ENCODE measurements at places on chromosomes 13 and 19. TPM values are rescaled to one million over a fixed set of nuclear protein-coding genes. Genes with fewer than 3 reads are reported as not detected.

Gene LHB
- not detected for polyA plus RNA-seq

GRCh38 chr13:110640591-110641029 is 25.3 kb downstream of the NAXD start:
- no peak for DNase-seq

GRCh38 chr13:85243831-85244230 is 555.4 kb downstream of the SLITRK6 start:
- no peak for DNase-seq

Gene ZNF285
- polyA plus RNA-seq: 11.4 TPM

DNA sequence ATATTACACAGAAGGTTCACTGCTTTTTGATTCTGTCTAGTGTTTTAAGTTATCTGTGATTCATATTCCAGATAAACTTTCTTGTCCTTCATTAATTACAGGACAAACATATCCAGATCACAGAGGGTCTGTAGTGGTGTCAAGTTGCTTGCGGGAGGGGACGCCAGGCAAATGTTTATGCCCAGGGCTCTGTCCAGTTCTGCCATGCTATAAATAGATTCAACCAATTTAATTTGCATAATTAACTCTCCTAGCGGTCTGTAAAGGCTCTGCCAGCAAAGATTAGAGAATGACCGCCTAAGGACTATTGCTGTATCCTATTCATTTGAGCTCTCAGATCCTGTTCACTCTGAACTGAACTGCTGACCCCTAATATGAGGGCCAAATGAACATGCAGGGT is 59.7 kb upstream of the TRPC4 start:
- no peak for DNase-seq

Gene KIR2DL4
- not detected for polyA plus RNA-seq

Gene HS6ST3
- 5.4 TPM for polyA plus RNA-seq

DNA sequence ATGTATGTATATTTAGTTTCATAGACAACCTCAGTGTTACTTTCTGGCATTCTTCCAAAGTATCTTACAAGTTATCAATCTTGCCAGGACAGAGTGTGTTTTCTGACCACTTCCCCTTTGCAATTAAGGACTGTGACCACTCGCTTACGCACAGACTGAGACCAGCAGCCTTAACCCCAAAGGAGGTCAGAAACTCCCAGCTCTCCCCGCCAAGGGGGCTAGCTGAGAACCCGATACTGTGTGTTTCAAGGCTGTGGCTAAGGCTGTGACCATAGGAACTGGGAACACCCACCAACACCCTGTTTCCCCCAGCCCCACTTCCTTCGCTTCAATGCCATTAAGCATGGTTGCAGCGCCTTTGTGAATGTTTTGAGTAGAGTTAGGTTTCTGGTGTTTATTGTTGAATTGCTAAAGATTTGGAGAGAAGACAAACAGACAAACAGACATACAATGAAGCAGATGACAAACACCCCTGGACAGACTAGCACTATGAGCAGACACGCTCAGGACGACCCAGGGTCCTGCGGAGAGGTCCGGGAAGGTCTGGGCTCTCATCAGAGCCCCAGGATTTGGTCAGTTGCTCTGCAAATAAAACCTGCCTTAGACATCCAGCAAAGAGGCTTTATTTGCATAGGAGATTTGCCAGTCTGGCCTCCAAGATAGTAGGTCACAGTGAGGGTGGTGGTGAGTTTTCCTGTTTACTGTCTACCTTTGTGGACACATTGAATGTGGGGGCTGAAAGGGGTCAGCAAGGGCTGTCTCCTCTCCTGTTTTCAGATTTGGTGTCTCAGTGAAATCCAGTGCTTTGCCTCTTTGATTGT is 25.0 kb upstream of the TNFSF11 start:
- peak; percentile 3 for DNase-seq
